ENCODE measurements at places on chromosomes 16 and 17.
A peak's percentile ranks its signal among the peaks of the same experiment; 100 is the strongest.

GRCh38 chr17:82443465-82444283 is 6.9 kb downstream of the CYBC1 start:
- H3K4me3 ChIP-seq: no peak overlapping the region
- no peaks in the 10 kb centered on the region for H3K4me1 ChIP-seq
- no peak overlapping the region for H3K27ac ChIP-seq
- H3K27me3 ChIP-seq: no peaks in the 10 kb centered on the region
- H3K36me3 ChIP-seq: no peaks in the 10 kb centered on the region

- H3K27me3 ChIP-seq: no peaks in the 10 kb centered on the region
- H3K4me1 ChIP-seq: no peaks in the 10 kb centered on the region
- no peak overlapping the region for H3K27ac ChIP-seq
- no peaks in the 10 kb centered on the region for H3K36me3 ChIP-seq
These were observed 1.2 kb downstream of the EPN3 start for GRCh38 chr17:50533720-50534148.

DNA sequence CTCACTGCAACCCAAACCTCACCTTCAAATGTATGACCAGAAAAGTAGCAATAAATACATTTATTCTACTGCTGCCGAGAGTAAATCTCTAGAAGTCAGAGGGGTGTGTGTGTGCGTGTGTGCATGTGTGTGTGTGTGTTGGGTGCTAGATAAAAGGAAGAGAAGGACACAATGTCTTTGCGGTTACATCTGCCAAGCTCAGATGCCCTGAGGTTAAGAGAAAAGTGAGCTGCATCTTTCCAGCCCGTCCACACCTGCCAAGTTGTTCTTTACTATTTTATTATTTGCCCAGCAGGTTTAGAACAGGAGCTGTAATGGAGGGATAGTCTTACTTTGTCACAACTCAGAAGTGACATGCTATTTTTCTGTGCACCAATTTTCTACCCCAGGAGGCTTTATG is 54.5 kb upstream of the ANKFN1 start:
- no peak for DNase-seq
- no peaks in the 10 kb centered on the region for H3K27me3 ChIP-seq
- no peaks in the 10 kb centered on the region for H3K4me1 ChIP-seq
- no peak overlapping the region for H3K27ac ChIP-seq
- H3K36me3 ChIP-seq: no peaks in the 10 kb centered on the region

DNA sequence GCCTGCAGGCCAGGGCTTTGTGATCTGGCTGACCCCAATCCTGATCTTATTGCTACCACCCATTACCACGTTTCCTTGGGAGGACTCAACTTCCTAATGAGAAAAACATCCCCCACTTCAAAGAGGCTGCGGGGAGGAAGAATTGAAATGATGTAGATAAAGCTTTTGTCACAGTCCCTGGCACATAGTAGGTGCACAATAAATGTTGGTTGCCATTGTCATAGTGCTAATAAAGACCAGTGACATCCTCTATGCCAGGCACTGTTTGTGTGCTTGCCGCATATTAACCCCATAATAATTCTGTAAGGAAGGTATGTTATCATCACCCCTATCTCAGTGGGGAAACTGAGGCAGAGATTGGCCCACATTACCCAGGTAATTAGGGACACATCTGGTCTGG is 22.4 kb downstream of the WNT3 start:
- no peak overlapping the region for H3K27ac ChIP-seq
- DNase-seq: no peak
- H3K36me3 ChIP-seq: no peaks in the 10 kb centered on the region
- H3K4me1 ChIP-seq: no peaks in the 10 kb centered on the region
- no peaks in the 10 kb centered on the region for H3K27me3 ChIP-seq

GRCh38 chr16:85651629-85652430 is 36.9 kb downstream of the GINS2 start:
- H3K4me1 ChIP-seq: no peaks in the 10 kb centered on the region
- DNase-seq: no peak
- H3K27me3 ChIP-seq: no peaks in the 10 kb centered on the region
- H3K36me3 ChIP-seq: peaks cover 2% of the 10 kb centered on the region
- no peak overlapping the region for H3K4me3 ChIP-seq

DNA sequence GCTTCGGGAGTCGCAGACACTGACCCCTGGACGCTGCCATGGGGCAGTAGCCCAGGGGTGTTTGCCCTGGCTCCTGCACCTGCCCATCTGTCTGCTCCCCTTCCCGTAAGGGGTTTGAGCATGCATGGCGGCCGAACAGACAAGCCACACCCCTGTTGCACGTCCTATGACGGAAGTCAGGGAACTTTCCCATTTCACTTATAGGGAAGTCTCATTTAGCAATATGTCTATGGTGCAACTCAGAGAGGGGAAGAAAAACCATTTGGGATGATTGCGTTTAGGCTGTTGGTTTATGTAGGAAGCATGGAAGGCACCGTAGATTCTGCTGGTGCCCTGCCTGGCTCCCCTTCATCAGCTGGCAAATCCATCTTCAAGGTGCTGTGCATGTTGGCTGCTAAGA is 112.5 kb downstream of the HAPSTR1 start:
- DNase-seq: no peak
- H3K4me3 ChIP-seq: no peak overlapping the region
- no peaks in the 10 kb centered on the region for H3K4me1 ChIP-seq
- H3K27ac ChIP-seq: no peak overlapping the region

DNA sequence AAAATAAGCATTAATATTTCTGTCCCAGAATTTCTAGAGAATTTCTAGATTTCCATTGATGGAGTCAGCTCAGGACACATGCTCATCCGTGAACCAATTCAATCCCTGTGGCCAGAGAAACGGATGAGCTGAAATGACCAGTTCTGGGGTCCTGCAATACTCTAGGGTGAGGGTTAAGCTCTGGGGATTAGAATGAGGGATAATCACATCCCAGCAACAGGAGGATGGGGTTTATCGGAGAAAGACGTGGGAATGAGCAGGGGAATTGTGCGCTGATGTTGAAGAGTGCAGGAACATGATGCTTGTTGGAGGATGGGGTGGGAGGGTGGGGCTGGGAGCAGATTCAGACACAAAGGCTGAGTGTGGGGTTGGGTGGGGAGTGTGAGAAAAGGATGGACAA is 64.1 kb downstream of the SLC5A11 start:
- H3K27me3 ChIP-seq: no peaks in the 10 kb centered on the region
- H3K4me3 ChIP-seq: no peak overlapping the region
- H3K4me1 ChIP-seq: no peaks in the 10 kb centered on the region
- no peak overlapping the region for H3K27ac ChIP-seq
- H3K36me3 ChIP-seq: no peaks in the 10 kb centered on the region
- DNase-seq: no peak

DNA sequence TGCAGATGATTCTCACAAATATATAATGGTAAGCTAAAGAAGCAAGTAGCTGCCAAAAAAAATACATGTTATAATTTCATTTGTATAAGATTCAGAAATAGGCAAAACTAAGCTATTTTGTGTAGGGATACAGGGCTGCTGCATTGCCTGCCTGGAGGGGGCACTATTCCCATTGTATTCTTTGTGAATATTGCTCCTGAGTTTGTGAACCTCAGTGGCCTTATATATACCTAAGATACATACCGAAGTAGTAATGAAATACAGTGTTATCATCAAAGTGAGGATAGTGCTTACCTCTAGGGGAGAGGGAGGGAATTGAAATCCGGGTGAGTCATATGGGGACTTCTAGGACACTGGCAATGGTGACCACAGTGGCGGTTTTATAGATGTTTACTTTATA is 53.5 kb downstream of the C17orf58 start:
- DNase-seq: no peak
- no peak overlapping the region for H3K4me3 ChIP-seq
- H3K4me1 ChIP-seq: no peaks in the 10 kb centered on the region
- peaks cover 19% of the 10 kb centered on the region for H3K36me3 ChIP-seq
- H3K27ac ChIP-seq: no peak overlapping the region
- H3K27me3 ChIP-seq: no peaks in the 10 kb centered on the region

DNA sequence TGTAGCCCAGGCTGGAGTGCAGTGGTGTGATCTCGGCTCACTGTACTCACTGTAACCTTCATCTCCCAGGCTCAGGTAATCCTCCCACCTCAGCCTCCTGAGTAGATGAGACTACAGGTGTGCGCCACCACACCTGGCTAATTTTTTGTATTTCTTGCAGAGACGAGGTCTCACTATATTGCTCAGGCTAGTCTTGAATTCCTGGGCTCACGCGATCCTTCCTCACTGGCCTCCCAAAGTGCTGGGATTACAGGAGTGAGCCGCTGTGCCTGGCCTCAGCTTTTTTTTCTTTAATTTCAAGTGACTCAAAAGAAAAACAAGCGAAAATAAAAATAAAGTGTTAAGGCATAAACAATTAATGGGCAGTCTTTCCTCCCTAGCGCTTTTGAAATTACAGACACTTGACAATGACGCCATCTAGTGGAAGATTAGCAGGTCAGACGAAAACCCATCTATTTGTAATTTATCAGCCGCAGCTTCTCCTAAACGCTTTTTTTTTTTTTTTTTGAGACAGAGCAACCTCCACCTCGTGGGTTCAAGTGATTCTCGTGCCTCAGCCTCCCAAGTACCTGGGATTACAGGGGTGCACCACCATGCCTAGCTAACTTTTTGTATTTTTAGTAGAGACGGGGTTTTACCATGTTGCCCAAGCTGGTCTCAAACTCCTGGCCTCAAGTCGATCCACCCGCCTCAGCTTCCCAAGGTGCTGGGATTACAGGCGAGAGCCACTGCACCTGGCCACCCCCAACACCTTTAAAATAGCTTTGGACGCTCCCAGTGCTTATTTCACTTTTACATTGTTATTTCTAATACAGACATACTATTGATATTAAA is 28.1 kb upstream of the PECAM1 start:
- no peak overlapping the region for H3K27ac ChIP-seq
- no peak for DNase-seq
- H3K4me3 ChIP-seq: no peak overlapping the region
- no peaks in the 10 kb centered on the region for H3K36me3 ChIP-seq
- H3K27me3 ChIP-seq: no peaks in the 10 kb centered on the region

GRCh38 chr16:64889446-64889845 is 232.4 kb downstream of the CDH11 start:
- no peak overlapping the region for H3K27ac ChIP-seq
- no peaks in the 10 kb centered on the region for H3K4me1 ChIP-seq
- no peak for DNase-seq

GRCh38 chr16:14248791-14249190 is 177.7 kb downstream of the MRTFB start:
- no peak for DNase-seq
- peaks cover 10% of the 10 kb centered on the region for H3K36me3 ChIP-seq
- H3K27me3 ChIP-seq: no peaks in the 10 kb centered on the region
- H3K4me3 ChIP-seq: no peak overlapping the region

GRCh38 chr16:17367036-17367435 is 103.7 kb downstream of the XYLT1 start:
- DNase-seq: no peak
- H3K36me3 ChIP-seq: no peaks in the 10 kb centered on the region
- H3K4me1 ChIP-seq: no peaks in the 10 kb centered on the region
- no peak overlapping the region for H3K4me3 ChIP-seq

GRCh38 chr17:72901083-72901482 is 191.4 kb downstream of the SLC39A11 start:
- no peaks in the 10 kb centered on the region for H3K4me1 ChIP-seq
- no peak for DNase-seq
- H3K4me3 ChIP-seq: no peak overlapping the region
- no peaks in the 10 kb centered on the region for H3K36me3 ChIP-seq
- no peaks in the 10 kb centered on the region for H3K27me3 ChIP-seq

GRCh38 chr16:49750341-49751000 is 105.4 kb downstream of the ZNF423 start:
- no peak overlapping the region for H3K27ac ChIP-seq
- H3K36me3 ChIP-seq: no peaks in the 10 kb centered on the region
- H3K27me3 ChIP-seq: no peaks in the 10 kb centered on the region
- no peak overlapping the region for H3K4me3 ChIP-seq
- no peak for DNase-seq

GRCh38 chr16:73347500-73348375 is 299.8 kb upstream of the ZFHX3 start:
- no peaks in the 10 kb centered on the region for H3K36me3 ChIP-seq
- H3K4me1 ChIP-seq: no peaks in the 10 kb centered on the region
- H3K27ac ChIP-seq: no peak overlapping the region
- no peaks in the 10 kb centered on the region for H3K27me3 ChIP-seq
- DNase-seq: no peak

GRCh38 chr17:27315796-27316465 is 22.0 kb downstream of the WSB1 start:
- H3K4me3 ChIP-seq: no peak overlapping the region
- H3K27me3 ChIP-seq: no peaks in the 10 kb centered on the region
- H3K4me1 ChIP-seq: no peaks in the 10 kb centered on the region
- H3K27ac ChIP-seq: peak overlapping the region; percentile 92
- no peak for DNase-seq

GRCh38 chr16:25299792-25300590 is 42.3 kb upstream of the ZKSCAN2 start:
- no peak overlapping the region for H3K27ac ChIP-seq
- no peaks in the 10 kb centered on the region for H3K36me3 ChIP-seq
- no peaks in the 10 kb centered on the region for H3K4me1 ChIP-seq
- H3K4me3 ChIP-seq: no peak overlapping the region

- H3K27me3 ChIP-seq: no peaks in the 10 kb centered on the region
- H3K4me3 ChIP-seq: no peak overlapping the region
- DNase-seq: no peak
- no peaks in the 10 kb centered on the region for H3K4me1 ChIP-seq
These were observed 5.0 kb downstream of the ARHGEF15 start for GRCh38 chr17:8314797-8315763.

DNA sequence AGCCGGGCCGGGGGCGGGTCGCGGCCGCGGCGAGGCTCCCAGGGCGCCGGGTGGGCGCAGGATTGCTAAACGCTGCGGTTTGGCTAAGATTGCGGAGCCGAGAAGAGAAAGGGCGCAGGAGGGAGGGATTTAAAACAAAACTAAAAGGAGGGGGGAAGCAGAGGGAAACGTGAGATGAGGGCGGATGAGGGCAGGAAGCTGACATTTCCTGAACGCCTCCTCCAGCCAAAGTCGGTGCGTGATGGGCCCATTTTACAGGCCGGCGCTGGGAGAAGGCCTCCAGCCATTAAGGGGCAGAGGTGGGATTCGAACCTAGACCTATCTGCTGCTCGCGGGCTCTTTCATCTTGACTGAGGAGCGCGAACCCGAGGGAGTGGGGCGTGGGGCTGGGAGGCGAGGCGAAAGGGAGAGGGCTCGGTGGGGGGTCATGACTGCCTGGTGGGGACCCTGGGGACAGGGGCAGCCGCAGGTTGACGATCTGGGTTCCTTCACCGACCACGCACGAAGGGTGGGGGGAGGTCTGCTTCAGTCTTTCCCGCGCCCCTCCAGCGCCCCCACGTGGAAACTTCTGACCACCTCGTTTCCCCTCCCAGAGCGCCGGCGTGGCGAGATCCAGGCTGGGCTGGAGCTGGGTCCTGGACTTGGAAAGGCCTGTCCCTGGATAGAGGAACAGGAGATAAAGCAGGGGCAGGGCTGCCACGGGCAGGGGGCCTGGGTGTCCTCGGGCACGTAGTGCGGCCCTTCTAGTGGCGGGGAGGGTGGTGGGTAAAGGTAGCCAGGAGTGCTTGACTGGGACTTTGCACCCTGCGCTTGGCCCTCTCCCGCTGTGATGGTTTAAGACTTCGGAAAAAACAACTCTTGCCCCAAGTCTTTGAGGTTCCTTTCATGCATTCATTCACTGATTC is 3.8 kb upstream of the TAC4 start:
- H3K27ac ChIP-seq: no peak overlapping the region
- H3K4me3 ChIP-seq: peak overlapping the region; percentile 84
- H3K4me1 ChIP-seq: no peaks in the 10 kb centered on the region
- DNase-seq: peak; percentile 95
- H3K36me3 ChIP-seq: no peaks in the 10 kb centered on the region

GRCh38 chr17:33459078-33459940 is 166.2 kb upstream of the ASIC2 start:
- H3K4me3 ChIP-seq: no peak overlapping the region
- no peaks in the 10 kb centered on the region for H3K27me3 ChIP-seq
- no peak overlapping the region for H3K27ac ChIP-seq
- DNase-seq: no peak

- no peaks in the 10 kb centered on the region for H3K36me3 ChIP-seq
- no peak for DNase-seq
- no peak overlapping the region for H3K27ac ChIP-seq
- H3K4me1 ChIP-seq: no peaks in the 10 kb centered on the region
- no peak overlapping the region for H3K4me3 ChIP-seq
These were observed 31.9 kb downstream of the PLCG2 start for GRCh38 chr16:81810894-81811538.

Measured in aorta (tissue), 5 donors.